ENCODE measurements at places on chromosomes 2 and 18.

- no peak for DNase-seq
Measured at GRCh38 chr2:75596784-75597183, 36.0 kb upstream of the EVA1A start.

GRCh38 chr2:1721706-1722646 is 22.3 kb downstream of the PXDN start:
- DNase-seq = peak; percentile 71

- DNase-seq = no peak
Measured at GRCh38 chr18:79395308-79395640, 456 bp upstream of the NFATC1 start.

DNA sequence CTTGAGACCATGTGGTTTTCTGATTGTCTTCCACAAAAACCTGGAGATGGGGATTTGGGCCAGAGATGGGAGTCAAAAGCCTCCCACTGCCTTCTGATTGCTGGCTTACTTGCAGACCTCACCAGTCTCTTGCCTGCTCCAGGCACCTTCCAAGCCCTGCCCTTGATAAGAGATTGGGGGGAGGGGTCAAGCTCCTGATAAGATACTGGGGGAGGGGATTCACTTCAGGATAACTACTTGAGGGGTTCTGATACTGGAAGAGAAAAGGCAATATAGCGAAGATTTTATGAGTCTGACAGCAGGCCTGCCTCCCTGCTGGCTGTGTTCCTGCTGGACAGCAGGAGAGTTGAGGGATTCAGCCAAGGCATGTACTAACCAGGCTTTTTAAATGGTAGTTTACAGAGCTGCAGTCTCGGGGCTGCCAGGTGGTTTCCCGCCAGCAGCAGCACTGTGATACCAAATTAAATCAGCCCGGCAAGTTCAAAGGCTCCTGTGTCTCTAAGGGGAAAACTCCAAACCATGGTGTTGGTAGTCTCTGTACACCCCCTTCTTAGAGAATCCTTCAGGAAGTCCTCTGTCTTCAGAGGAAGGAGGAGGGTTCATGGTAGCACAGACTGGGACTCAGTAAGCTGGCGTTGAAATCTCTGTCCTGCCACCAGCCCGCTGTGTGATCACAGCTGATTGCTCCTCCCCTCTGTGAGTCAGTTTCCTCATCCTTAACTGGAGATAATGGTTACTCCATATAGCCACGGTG is 58.3 kb downstream of the FBXO36 start:
- DNase-seq = peak; percentile 39

GRCh38 chr2:195937176-195937575 is 131.5 kb downstream of the DNAH7 start:
- no peak for DNase-seq

DNA sequence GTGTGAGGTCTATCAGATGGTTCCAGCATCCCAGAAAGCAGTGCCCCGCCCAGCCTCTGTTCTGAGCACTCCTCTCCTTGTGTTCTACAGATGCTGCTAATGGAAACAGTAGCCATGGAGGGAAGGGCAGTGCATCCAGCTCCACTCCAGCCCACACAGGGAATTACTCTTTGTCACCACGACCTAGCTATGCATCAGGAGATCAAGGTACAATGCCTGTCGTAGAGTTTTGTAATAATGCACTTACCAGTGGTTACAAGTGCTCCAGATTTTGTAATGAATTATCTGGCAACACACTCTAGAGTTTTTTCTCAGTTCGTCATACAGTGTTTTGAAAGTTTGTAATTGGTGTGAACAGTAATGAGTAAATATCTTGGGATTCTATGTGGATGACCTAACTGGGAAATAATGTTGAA is 161.1 kb downstream of the ESCO1 start:
- no peak for DNase-seq

DNA sequence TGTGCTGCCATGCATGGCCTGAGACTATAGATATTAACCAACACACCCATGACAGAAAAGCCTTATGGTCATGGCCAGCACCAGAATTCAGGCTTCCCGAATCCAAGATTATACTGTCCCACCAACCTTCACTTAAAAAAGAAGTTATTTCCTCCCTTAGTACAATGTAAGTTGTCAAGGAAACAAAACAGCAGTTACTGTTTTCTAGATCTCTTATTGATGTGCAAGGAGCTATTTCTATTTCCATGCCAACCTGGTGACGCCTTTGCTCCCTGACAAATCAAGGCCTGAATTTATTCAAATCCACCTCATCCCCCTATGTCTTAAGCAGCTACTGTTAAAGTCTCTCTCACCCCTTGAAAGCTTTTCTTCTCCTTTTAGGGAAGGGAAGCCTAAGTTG is 249.3 kb downstream of the ZNF521 start:
- no peak for DNase-seq

GRCh38 chr18:23693846-23694245 is 4.6 kb downstream of the LAMA3 start:
- DNase-seq = no peak

- DNase-seq = peak; percentile 63
Measured at GRCh38 chr2:120313695-120314615, 32.0 kb upstream of the INHBB start.

- no peak for DNase-seq
Measured at GRCh38 chr18:34467058-34467457, 242.3 kb upstream of the NOL4 start.

DNA sequence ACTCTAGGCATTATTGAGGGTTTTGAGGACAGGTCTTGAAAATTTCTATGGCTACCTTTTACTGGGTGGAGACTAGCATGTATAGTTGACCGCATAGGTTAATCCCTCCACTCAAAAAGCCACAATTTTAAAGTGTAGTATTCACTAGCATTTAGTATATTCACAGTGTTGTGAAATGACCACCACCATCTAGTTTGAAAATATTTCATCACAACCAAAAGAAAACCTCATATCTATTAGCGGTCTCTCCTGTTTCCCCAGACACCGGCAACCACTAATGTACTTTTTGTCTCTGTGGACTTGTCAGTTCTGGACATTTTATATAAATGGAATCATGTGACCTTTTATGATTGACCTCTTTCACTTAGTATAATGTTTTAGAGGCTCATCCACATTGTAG is 53.9 kb downstream of the MSH2 start:
- no peak for DNase-seq

DNA sequence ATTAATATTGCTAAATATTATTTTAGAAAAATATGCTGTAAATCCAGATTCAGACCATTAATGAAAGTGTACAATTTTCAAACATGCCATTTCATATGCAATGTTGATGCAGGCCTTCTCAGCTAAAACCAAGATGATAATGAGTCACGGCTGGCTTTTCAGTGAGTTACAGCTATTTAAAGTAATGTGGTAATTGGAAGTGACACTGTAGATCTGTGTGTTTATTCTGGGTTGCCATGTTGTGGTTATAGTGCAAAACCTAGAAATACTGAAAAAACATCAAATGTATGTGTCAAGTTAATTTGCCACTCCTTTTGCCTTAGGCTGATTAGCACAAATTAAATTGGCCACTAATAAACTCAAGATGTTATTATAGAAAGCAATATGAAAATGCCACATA is 506.6 kb downstream of the ERBB4 start:
- DNase-seq = no peak

DNA sequence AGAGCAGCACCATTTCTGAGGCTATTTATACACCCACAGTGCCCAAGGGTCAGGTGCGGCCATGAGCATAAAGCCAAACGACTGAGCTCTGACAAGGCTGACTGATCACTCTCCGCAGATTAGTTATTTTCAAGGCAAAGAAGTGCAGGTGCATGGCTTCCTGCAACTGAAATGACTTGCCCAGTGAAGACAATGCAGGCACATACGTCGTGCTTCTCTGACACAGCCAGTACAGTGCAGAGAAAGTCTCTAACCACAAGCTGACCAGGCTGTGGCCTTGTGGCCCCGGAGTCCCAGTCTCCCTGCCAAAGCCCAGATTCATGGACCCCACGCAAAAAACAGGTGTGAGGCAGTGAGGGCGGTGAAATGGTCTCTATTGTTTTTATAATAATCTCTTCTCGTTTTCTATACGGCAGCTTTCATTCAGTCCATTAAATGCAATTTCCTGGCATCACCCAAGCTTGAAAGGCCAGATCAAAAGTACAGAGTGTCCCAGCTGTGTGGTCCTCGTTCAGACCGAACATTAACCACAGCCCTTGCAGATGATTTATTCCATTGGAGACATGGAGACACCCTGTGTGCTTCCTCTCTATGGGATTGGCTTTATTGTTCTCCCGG is 447.0 kb upstream of the ID2 start:
- no peak for DNase-seq

- DNase-seq = no peak
Measured at GRCh38 chr2:234292205-234292961, 204.5 kb downstream of the ARL4C start.

DNA sequence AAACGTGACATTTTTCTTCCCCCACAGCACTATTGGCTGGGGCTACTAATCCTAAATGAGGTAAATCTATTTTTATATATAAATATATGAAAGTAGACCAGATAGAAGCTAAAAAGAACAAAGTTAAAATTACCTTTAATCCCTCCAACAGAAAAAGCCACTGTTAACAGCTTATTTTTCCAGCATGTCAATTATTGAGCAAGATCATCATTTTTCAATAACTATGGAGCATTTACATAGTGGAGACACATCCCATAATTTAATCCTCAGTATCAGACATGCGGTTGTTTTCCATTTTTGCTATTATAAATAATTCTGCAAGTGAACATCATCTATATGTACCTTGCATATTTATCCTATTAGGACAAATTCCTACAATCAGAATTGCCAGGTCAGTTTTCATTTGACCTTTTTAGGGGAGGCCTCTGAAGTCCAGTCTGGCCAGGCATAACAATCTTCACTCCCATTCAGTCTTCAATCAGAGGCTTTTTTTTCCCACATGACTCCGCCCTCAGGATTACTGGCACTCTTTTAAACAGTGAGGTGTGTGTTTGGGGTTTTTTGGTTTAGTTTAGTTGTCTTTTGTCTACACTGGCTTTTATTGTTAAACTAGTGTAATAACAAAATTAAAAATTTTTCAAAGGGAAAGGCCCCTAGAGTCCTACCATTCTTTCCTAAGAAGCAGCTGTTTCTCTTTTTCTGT is 29.2 kb downstream of the SMARCAL1 start:
- no peak for DNase-seq

DNA sequence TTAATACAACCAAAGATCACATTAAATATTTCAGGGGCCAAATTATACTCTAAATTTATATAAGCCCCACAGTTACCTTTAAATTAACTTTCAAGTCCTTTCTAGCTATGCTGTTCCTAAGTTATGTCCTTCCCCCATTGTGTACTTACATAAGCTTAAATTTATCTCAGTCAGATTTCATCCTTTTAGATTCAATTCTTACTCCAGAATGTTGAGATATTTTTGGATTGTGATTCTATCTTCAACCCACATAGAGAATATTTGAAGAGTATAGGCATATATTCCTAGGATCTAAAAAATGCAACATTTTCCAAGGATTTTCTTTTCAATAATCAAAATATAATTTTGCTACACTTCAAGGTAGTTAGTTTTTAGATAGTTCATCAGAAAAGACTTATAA is 242.8 kb downstream of the KCNE4 start:
- no peak for DNase-seq

- no peak for DNase-seq
Measured at GRCh38 chr2:5691985-5692529, at the start of gene SOX11. TSS of gene SOX11 (plus strand) at chr2:5692384. CDS start at chr2:5692722, 338 bp downstream.

GRCh38 chr2:10575609-10576280 is 114.0 kb downstream of the NOL10 start:
- DNase-seq = no peak

DNA sequence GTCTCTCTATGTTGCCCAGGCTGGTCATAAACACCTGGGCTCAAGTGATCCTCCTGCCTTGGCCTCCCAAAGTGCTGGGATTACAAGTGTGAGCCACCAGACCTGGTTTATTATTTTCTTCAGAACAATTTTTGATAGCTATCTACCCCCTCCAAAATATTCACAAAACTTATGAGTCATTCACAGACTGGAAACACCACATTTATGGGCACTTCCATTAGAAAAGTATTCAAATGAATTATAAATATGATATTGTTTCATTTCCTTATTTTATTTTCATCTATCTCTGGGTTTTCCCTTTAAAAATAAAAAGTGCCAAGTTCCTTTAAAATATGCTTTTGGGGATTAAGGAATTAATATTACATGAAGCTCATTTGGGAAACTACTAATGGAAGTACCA is 58.8 kb upstream of the MSTN start:
- DNase-seq = no peak

GRCh38 chr18:21741562-21742314 is 1.1 kb downstream of the MIB1 start:
- DNase-seq = peak; percentile 27

DNA sequence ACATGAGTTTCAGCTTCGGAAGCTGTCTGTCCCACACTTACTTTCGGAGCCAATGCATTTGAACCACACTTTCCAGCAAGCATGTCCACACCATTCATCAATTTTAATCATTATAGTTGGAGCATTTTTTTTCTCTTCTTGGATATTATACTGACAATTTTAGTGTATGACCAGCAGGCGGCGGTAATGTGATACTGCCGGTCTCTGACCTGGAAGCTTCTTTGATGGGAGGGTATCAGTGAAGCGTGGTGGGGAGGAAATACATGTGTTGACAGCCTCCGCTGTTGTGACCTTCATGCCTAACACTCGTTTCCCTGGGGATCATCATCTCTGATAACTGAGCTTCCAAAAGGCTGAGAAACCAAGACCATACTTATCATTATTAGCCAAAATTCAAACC is 231.7 kb downstream of the GBX2 start:
- DNase-seq = peak; percentile 16

GRCh38 chr2:220465700-220466099 is 838.3 kb downstream of the SLC4A3 start:
- DNase-seq = no peak

DNA sequence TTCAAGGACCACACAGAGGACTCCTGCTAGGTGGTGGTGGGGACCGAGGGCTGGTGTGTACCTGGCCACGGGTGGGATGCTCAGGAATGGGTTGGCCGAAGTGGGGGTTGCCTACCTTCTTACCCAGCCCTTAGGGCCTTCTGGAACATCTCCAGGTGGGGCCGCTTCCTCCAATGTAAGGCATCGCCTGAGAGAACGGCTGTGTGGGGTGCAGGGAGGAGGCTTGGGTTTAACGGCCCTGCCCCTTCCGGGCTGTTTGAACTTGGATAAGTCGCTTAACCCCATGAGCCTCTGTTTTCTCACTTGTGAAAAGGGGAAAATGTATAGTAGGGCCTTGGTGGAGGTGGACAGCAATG is 35.0 kb downstream of the EMILIN2 start:
- no peak for DNase-seq

DNA sequence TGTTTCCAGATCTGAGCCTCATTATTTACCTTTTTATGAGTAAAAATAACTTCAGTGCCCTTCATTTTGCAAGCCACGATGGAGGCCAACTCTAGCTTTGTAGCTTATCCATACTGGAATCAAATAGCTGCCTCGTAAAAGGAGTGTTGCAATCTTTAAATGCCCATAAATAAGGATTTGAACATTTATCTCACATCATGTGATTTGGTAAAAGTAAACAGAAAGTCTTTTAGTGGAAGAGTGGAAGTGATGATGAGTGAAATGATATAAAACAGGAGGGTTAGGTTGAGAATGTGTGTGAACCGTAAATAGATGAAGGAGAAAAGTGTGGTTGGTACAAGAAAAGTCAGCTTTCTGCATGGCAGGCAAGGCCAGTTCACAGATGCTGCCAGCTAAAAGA is 348.9 kb downstream of the OSR1 start:
- DNase-seq = no peak

All from tibial artery (tissue), 4 donors.